ENCODE measurements at places on chromosomes 11 and 22.

GRCh38 chr22:18060646-18061620, 16.9 kb upstream of the PEX26 start:
- no peak for DNase-seq

DNA sequence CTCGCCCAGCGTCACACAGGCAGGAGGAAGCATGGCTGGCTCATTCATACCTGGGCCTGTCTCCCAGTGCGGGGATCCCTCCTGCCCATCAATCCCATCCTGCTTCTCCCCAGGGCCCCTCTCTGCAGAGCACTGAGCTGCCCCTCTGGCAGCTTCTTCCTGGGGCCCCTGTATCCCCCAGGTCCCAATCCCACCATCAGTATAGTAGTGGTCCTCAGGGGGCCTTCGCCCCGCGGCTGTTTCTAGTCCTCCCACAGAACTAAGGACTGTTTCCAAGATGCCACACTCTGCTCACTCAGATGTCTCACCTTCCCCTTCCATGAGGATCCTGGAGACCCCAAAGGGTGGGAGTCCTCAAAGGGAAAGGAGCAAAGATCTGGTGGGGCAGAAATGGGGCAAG, 97.6 kb downstream of the PDE2A start:
- DNase-seq: no peak

GRCh38 chr11:60987577-60988277, 16.2 kb downstream of the CD6 start:
- no peak for DNase-seq

GRCh38 chr11:66312549-66313320, 4.1 kb downstream of the CD248 start:
- DNase-seq: peak; percentile 98

- DNase-seq: peak; percentile 81
Measured at GRCh38 chr11:62324731-62325556, 12.3 kb upstream of the ASRGL1 start.

- DNase-seq: peak; percentile 4
Measured at GRCh38 chr11:80365076-80365725, 924.4 kb upstream of the TENM4 start.

DNA sequence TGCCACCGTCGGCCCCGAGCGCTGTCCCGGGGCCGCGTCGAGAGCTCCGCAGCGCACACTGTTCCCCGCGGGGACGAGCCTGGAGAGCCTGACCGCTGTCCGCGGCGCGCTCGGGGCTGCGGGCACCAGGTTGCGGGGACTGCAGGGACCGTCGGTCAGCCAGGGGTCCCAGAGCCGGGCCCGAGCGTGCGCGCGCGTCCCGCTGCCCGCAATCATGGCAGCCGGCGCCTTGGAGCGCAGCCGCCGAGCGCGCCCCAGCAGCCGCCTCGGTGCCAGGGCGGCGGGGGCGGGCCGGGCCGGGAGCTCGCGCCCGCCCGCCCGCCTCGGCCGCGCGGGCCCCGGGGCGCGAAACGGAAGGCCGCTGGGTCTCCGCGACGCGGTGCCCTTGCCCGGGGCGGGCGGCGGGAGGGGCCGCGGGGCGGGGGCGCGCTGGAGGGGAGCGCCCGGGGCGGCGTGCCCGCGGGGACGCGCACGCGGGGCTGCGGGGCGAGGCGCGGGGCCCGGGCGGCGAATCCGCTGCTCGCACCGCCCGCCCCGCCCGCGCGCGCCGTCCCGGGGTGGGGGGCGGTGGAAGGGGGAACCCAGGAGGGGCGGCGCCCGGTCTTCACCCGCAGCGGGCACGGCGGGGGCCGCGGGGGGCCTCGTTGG, 79.4 kb upstream of the PPARA start:
- no peak for DNase-seq

GRCh38 chr22:44365832-44366231, 53.1 kb upstream of the SHISAL1 start:
- no peak for DNase-seq

- DNase-seq: no peak
Measured at GRCh38 chr11:76051937-76052336, 154.4 kb downstream of the WNT11 start.

DNA sequence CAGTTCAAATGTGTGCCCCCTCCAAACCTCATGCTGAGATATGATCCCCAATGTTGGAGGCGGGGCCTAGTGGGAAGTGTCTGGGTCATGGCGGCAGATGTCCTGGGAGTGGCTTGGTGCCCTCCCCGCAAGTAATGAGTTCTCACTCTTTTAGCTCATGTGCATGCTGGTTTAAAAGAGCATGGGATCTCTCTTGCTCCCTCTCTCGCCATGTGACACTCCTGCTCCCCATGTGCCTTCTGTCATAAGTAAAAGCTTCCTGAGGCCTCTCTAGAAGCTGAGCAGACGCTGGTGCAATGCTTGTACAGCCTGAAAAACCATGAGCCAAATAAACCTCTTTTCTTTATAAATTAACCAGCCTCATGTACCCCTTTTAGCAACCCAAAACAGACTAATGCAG, 98.8 kb downstream of the SGSM3 start:
- no peak for DNase-seq

All from H4 (cell line).